ENCODE measurements at places on chromosomes 16 and 17.

DNA sequence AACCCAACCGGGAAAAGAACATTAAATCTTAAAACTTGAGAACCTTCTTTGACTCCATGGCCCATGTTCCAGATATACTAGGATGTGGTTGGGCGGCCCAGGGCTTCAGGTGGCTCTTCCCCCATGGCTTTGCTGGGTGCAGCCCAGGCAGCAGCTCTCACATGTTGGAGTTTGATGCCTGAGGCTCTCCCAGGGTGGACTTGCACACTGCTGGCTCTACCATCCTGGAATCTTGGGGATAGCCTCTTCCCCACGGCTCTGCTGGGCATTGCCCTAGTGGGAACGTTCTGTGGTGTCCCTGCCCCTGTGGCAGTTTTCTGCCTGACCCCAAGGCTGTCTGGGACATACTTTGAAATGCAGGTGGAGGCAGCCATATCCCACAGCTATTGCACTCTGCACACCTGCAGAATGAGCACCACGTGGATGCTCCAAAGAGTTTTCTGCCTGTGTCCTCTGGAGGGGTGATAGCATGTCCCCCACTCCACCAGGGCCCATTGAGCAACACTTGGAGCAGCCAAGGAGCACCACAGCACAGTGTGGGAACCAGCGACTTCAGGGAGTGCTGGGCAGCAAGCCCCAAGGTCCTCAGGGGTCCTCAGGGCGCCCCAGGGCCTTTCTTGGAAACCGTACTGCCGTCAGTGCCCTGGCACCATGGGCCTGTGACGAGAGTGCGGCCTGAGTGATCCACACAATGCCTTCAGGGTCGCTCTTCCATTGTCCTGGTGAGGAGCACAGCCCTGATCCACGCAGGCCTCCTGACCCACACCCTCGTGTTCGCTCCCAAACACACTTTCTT, 70.8 kb downstream of the GOSR1 start:
- DNase-seq = no peak

- no peak for DNase-seq
Measured at GRCh38 chr16:73414638-73415037, 366.7 kb upstream of the ZFHX3 start.

DNA sequence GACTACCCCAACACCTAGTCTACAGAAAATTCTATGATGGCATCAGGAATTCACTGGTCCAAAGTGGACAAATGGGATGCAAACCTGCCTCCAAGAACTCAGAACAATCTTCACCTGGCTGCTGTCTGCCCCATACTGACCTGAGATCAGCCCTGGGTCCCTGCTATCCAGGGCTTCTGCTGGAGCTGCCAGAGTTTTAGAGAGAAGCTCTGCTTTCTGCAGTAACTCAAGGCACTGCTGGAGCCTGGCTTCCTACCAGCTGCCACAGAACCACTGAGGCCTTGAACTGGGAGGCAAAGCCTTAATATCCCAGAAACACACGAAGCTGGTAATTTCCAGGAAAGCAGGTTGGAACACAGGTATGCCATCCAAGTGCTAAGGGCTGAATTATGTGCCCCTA, 7.5 kb downstream of the TMEM170A start:
- DNase-seq = no peak

- DNase-seq = no peak
Measured at GRCh38 chr17:19372011-19372370, 6.3 kb upstream of the MAPK7 start.

GRCh38 chr16:87160234-87160636, 157.0 kb downstream of the C16orf95 start:
- no peak for DNase-seq

DNA sequence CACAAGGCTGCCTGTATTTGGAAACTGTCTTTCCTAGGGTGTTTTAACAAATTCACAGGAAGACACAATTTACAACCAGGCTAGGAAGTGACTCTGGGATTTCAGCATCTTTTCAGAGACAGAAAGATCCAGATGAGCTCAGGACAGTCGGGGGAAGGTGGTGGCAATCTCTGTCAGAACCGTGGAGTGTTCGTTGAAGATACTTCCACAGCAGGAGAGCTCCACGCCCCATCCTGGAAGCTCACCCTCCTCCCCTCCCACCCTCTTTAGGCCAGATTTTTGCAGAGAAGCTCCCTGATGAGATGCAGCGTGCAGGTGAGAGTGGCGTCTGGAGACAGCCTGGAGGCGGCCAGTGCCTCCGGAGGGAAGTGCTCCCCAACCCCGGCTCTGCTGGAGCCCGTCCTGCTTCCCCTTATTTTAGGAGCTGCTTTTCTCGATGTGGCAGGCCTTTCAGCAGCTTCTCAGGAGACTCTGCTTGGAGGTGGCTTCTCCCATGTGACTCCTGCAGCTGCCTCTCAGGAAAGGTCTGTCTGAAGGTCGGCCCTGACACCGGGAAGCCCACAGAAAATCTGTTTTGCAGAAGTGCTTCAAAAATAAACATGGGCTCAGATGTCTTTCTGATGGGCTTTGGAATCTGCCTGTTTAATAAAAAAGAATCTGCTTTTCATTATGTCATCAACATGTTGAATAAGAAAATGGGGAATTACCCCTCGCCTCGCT, 186.4 kb upstream of the CHMP6 start:
- no peak for DNase-seq

- no peak for DNase-seq
Measured at GRCh38 chr17:33981711-33982601, 273.1 kb upstream of the CCL2 start.

DNA sequence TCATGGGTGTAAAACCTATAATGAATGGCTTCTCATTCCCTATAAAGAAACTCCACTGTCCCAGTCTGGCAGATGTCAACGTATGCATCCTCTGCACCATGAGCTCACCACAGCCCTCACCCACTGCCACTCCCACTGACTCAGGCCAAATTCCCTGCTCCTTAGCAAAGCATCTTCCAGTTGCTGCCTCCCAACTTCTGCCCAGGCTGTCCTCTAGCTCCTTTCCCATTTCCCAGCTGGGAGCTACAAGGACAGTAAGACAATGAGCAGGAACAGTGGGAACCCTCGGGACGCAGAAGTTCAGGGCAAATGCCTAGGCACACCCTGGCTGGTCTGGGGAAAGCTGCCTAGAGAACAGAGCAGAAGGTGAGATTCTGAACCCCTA, 9.1 kb upstream of the THAP11 start:
- DNase-seq = no peak

DNA sequence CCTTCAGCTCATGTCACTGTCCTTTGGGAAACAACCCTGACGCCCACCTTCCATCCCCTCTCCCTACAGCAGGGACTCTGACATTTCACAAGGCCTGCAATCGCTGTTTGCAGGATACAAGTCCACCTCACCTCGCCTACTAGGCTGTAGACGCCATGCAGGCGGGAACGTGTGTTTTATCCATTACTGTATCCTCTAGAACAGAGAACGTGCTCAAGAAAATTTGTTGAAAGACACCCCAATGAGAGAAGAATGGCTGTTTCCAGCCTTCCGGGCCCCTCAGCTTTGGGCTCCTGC, 1.5 kb upstream of the TTYH2 start:
- no peak for DNase-seq
